CD4-positive, alpha-beta T cell treated with Interleukin-6 for 4 hours (primary cell): ENCODE measurements at places on chromosomes 13 and 19.
A peak's percentile ranks its signal among the peaks of the same experiment; 100 is the strongest.

DNA sequence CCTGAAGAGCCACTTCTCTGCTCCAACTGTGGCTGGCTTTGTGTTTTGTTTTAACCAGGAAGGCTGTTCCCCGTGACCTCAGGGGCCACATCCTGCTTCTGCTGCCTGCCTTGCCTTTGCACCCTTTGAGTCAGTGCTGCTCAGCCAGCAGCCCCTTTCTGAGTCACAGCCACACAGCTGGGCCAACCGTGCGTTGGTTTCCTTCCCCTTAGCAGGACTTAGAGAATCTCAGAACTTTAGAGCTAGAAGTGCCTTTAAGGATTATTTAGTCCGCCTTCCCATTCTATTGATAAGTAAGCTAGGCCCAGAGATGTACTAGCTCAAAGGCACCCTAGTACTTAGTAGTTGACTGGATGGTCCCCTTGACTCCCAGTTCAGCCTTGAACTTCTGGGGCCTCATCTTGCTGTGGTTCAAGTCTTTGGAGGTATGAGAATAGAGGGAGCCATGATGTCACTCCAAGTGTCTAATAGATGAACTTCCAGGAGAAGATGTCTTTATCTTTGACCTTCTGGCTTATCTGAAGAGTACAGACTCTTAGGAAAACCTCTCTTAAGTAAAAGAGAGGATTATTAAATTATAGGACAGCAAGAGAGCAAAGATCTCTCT is 8.0 kb downstream of the RGCC start:
- DNase-seq, result peak; percentile 92

- DNase-seq, result peak; percentile 70
Measured at GRCh38 chr19:6736169-6736916, 1.0 kb downstream of the GPR108 start.

- DNase-seq, result no peak
Measured at GRCh38 chr13:46801858-46802257, 4.9 kb upstream of the ESD start.

- no peak for DNase-seq
Measured at GRCh38 chr13:27964741-27965323, 4.3 kb downstream of the CDX2 start.

DNA sequence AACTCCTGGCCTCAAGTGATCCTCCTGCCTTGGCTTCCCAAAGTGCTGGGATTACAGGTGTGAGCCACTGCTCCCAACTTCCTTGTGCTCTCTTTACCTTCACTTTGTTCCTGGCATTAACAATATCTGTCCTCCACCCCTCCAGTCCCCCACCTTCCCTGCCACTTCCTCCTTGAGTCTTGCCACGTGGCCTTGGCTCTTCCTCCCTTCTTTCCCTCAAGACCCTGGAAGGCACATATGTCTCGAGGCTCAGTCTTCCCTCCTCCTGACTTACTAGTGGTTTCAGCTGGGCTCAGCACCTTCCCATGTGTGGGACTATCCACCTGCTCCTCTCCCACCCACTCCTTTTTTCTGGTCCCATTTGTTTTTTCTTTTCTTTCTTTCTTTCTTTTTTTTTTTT is 70.6 kb downstream of the IER2 start:
- no peak for DNase-seq

DNA sequence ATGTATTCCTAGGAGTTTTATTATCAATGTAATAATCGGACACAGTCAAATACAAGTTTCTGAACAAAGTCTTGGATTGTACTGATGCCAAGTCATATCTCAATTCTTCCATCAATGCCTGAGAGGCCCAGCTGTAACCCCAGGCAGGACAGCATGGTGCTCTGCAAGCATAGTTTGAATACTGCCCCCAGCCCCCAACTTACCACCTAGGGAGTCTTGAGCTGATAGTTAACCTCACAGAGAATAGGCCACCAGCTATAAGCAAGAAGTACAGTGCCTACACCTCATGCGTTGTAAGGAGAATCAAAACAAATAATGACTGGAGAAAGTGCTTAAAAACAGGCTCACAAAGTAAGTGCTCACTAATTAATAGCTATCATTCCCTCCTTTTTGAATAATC is 2.7 kb downstream of the PROSER1 start:
- no peak for DNase-seq

DNA sequence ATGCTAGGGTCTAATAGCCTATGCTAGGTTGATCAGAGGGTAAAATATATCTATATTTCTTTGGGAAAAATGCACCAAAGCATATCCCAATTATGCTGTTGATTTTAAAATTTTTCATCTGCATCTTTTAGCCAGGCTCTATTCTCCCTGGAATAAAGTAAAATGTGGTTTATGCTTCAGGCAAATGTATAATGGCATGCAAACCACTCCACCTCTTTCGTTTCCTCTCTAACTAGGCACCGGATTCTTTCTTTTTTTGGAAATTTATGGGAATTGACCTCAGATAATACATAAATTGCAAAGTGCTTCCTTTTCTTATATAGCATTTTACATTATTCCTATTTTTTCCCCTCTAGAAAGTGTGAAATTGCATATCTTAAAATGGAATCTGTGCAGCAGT is 386.5 kb downstream of the OLFM4 start:
- DNase-seq, result no peak

DNA sequence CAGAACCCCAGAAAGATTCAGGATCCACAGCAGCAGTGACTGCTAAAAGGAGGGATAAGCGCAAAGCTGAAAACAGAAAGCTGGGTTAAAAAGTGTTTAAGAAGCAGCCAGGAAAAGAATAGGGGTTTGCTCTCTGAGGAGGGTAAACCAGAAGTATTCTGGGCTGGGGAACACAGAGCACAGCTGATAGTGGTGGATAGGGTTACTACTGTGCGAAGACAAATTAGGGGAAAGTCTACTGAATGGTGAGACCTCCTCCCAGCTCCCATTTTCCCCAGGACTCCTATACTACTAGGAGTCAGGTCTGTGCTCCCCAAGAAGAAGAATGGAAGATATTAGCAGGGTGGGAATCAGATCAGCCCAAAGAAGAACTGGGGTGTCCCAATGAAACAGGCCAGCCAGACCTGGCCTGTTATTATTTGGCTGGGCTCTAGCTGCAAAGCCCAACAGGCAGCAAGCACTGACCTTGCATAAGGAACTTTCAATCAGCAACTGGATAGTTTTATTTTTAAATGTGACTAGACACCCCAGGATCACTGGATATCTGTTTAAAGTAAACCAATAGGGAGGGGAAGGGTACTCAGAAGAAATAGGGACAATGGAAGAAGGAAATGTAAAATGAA is 43.5 kb upstream of the SERTM1 start:
- DNase-seq, result no peak

- DNase-seq, result no peak
Measured at GRCh38 chr19:17811103-17811502, 10.2 kb downstream of the INSL3 start.

DNA sequence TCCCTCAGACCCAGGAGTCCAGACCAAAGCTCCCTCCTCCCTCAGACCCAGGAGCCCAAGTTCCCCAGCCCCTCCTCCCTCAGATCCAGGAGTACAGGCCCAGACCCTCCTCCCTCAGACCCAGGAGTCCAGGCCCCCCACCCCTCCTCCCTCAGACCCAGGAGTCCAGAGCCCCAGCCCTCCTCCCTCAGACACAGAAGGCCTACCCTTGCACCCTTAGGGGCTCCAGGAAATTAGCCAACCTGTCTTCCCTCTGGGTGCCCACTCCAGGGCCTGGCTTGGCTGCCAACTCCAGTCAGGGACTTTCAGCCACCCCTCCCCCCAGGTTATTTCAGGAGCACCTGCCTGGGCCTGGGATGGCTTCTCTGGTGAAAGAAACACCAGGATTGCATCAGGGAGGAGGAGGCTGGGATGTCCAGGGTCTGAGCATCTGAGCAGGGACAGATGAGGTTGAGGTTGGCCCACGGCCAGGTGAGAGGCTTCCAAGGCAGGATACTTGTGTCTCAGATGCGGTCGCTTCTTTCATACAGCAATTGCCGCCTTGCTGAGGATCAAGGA is at the start of gene FGF21:
Gene FGF21, plus strand, starts transcription at position 441 of the 558 bp plus-strand sequence. CDS start 713 bp downstream, outside the sequence.
- DNase-seq, result no peak

GRCh38 chr19:2820112-2820702 is 539 bp downstream of the ZNF554 start:
- peak; percentile 16 for DNase-seq

- no peak for DNase-seq
Measured at GRCh38 chr13:42720113-42720857, 61.1 kb upstream of the FAM216B start.

GRCh38 chr13:51229731-51230130 is 7.5 kb downstream of the FAM124A start:
- no peak for DNase-seq

- DNase-seq, result no peak
Measured at GRCh38 chr19:41850381-41850780, 5.5 kb downstream of the DMRTC2 start.

DNA sequence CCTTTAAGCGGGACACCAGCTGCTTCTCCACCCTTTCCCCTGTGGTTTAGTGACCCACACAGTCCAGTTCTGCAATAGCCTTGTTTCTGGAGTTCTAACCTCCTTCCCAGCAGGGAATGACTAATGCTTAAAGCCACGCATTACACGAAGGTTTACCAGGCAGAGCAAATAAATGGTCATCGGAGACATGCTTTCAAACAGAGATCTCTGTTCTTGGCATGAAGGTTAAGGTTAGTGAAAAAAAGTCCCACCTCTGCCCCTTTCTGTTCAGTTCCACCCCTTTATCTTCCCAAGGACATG is 25.3 kb upstream of the MEDAG start:
- no peak for DNase-seq

GRCh38 chr19:42357290-42357689 is 31.9 kb downstream of the MEGF8 start:
- no peak for DNase-seq

DNA sequence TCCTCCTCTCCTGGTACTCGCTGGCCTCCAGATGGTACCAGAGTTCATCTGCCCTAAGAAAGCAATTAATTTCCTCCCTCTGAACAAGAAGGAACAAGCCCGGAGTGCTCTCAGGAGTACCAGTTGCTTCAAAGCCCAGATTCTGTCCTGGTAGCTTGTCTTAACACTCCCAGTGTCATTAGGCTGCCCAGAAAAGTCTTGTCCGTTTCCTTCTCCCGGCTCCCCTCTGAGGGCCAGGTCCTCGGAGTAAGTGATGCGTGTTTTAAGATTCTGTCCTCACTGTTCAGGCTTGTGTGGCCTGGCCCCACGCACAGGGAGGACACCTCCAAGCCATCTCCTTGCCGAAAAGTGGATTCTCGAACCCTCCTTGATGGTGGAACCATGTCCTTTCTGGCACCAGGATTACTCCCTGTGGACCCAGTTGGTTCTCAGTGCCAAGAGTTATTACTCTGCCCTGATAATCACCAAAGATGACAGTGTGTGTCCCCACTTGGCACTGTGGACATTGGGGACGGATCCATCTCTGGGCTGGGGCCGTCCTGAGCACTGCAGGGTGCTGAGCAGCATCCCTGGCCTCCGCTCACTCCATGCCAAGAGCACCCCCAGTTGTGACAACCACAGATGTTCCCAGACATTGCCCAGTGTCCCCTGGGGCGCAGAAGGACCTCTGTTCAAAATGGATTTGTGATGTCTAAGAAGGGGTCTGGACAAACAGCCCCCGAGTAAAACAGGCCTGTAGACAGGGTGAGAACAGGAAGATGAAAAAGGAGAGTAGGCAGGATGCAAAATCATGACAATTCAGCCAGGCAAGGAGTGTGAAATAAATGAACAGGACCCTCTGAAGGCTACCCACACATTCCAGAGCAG is 52.4 kb downstream of the RFX2 start:
- DNase-seq, result no peak

GRCh38 chr19:17755977-17756670 is 4.8 kb downstream of the FCHO1 start:
- DNase-seq, result peak; percentile 58

GRCh38 chr13:76799696-76800095 is 86.5 kb downstream of the KCTD12 start:
- DNase-seq, result no peak
